ENCODE measurements at places on chromosomes 13 and 19.

- DNase-seq: no peak
Observed at GRCh38 chr19:28793391-28794168, 419.4 kb downstream of the UQCRFS1 start.

- DNase-seq: peak; percentile 61
Observed at GRCh38 chr13:45833663-45834375, 17.7 kb downstream of the SIAH3 start.

DNA sequence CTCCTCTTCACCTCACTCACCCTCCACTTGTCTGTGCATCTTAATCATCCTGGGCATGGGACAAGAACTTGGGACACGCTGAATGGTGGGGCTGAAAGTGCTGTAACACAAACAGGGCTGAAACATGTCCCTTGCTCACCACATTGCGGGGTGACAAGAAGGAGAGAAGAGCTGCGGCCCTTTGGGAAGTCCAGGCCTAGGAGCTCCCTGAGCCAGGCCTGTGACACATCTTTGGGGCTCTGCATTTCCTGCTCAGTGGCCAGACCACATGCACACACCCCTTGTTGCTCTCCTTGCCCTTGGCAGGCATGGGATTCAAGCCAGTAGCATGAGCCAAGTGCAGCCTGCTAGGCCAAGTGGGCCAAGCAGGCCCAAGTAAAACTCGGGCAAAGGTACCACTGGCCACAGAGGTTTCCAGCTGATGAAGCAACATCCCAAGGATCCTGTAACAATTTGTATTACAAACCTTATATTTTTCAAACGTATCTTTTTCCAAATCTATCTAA is 1384.3 kb upstream of the PCDH20 start:
- DNase-seq: no peak

DNA sequence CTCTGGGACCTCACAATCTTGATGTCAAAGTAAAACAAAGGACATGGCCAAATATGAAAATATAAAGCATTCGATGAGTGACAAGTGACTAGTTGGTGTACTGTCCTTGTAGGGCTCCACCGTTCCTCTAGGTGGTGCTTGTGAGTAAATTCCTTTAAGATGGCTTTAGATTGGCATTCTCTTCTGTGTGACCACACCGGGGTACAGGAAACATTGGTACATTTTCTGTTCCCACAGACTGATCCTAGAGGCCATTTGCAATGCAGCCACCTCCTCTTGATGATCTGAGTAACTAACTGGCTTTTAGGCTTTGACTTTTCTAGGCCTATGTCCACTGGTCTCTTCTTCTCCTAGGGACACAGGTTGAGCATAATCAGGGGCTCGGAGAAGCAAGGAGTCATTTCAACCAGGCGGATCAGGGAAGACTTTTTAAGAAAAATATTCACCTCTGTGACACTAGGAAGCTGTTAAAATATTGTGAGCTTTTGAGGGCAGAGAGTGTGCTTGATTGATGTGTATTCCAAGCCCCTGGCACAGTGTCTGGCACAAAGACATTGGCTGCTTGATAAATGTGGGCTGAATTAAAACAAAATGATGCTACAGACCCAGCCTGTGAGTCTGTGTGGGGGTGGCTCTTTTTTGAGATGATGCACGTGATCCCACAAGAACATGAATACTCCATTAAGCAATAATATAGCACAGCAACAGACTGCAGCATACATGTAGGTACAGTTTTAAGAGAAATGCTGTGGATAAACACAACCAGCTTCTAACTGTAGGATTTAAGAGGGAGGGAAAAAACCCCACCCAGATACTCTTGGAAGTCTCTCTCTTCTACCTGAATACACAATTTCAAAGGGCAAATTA is 21.0 kb downstream of the EPSTI1 start:
- DNase-seq: peak; percentile 49

DNA sequence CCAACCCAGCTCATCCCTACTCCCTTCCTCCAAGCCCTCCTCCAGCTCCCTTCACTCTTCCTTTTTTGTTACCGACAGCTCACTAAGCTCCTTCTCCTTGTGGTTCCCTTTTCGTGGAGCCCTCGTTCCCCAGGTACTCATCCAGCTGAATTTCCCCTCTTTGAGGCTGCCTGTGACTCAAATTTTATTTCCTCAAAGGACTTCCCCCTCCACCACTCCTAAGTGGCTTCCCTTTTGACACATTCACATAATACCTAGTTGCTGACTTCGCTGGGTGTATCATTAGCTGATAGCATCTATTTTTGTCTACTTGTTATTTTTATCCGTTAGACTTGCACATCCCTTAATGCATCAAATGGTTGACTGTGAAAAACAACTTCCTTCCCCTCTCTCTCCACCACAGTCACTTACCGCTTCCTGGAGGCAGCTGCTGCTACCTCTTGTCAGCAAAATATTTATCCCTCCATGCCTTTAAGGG is 14.5 kb downstream of the FFAR2 start:
- no peak for DNase-seq

- peak; percentile 99 for DNase-seq
Observed at GRCh38 chr19:38618590-38619360, at the start of gene EIF3K. EIF3K (plus strand) TSS chr19:38619188; CDS start chr19:38619269, 81 bp downstream.

- no peak for DNase-seq
Observed at GRCh38 chr19:42330241-42330711, 4.8 kb downstream of the MEGF8 start.

DNA sequence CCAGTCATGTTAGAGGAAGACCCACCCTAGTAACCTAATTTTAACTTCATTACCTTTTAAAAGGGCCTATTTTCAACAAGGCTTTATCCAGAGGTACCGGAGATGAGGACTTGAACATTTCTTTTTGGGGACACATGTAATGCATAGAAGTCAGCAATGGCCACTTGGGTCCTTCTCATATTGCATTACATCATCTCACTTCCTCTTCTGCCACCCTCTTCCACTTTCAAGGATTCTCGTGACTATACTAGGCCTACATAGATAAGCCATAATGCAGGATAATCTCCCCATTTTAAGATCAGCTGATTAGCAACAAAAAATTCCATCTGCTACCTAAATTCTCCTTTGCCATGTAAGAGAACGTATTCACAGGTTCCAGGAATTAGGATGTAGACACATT is 557.2 kb downstream of the KCTD12 start:
- no peak for DNase-seq

DNA sequence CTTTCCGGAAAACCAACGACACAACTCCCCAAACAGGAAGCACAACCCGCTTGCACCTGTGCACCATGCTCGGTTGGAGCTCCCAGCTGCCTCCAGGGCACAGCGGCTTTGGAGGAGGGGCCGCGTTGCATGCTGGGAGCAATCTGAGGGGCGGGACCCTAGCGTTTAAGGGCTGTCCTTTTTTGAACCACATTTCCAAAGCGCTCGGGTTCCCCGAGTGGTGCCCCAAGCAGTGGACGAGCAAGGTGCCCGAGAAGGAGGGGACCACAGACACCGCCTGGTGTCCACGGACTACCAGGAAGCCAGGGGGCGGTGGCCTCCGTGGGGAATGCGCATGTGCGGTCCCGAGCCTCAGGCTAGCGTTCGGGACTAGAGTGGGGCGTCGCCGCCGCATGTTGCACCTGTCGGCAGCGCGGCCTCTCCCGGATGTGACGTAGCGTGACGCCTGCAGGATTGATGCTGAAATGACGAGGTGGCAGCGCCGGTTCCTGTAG is 11.9 kb upstream of the ZNF57 start:
- no peak for DNase-seq

- no peak for DNase-seq
Observed at GRCh38 chr13:83232626-83233025, 649.6 kb downstream of the SLITRK1 start.

- peak; percentile 88 for DNase-seq
Observed at GRCh38 chr13:104984296-104984818, 1551.1 kb downstream of the EFNB2 start.

DNA sequence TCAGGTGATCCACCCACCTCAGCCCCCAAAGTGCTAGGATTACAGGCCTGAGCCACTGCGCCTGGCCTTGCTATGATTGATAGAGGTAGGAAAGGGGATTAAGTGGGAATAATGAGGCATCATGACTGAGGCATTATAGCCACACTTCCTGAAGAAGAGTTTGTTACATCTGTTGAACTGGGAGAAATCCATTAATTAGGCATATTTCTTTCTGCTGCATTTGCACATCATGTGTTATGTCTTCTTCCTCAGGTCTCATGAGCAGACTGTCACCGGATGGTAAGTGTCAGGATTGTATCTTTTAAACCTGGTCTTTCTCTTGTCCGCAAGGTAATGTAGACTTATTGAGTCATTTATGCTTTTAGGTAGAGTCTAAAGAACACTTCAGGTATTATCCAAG is 12.2 kb downstream of the EDDM13 start:
- DNase-seq: no peak

DNA sequence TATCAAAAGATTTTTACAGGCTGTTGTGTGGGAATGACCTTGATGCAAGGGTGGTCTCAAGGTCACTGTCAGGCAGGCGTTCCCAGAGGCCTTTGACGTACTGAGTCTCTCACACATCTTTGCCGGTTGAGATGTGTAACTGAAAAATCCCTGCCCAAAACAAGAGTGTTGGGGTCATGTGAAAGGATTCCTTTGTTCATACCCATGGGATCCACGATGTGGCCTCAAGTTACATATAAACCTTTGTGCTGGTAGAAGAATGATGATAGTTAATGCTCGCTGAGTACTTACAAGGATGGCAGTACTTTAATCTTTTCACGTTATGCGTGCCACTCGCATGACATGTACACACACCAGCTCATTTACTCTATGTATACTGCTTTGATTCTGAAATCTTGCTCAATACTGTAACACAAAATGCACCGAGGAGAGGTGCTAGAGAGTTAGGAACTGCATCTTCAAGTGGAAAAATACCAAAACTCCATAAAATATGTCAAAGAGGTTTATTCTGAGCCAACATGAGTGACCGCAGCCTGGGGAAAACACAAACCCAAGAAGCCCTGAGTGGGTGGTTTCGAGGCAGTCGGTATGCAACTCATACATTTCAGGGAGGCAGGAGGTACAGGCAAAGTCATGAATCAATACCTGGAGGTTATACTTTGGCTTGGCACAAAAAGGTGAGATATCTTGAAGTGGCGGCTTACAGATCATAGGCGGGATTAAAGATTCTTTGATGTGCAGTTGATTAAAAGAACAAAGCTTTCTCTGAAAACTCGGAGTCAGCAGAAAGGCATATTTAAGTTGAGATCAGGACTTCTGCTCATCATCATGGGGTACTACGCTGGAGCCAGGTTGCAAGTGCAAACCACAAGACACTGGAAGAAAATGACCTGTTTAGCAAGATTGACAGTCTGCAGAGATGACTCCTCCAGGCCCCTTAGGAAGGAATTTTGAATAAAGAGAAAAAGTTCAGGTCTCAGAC is 87.4 kb upstream of the ARHGEF7 start:
- no peak for DNase-seq

GRCh38 chr13:98825659-98826058 is 73.2 kb upstream of the SLC15A1 start:
- no peak for DNase-seq

GRCh38 chr13:40101708-40102359 is 446.4 kb downstream of the COG6 start:
- no peak for DNase-seq

DNA sequence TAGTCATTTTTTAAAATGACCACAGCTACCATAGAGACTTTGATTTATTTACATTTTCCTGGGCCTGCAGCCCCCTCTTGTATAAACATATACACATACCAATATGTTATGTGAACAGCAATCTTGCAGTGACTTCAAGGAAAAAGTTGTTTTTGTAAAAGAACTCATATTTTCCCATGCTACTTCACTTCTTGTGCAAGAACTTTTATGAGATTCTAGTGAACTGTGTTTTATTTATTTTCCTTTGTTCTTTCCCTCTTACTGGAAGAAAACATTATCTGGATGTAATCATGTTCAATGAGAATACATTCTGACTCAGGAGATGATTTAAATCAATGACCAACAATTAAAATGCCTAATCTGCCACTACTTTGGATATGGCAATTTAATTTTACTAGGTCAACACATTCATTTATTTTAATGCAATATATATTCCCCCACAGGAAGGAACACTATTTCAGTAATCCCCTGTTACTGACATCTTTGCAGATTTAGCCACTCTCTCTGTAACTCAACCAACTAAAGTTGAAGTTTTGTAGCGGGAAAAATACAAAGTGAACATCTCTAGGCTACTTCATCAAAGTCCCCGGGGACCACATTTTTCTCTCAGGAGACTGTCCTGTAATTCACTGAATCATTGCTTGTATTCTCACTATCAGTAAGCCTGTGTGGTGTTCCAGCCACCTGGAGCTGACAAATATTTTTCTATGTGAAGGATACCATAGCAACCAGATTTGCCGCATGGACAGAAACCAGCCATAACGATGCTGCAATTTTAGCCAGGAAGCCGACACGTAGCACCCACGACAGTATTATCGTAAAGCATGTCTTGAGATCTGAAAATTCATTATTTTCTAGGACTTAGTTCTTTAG is 90.5 kb downstream of the STARD13 start:
- peak; percentile 97 for DNase-seq

GRCh38 chr19:10284960-10285278 is 1.8 kb upstream of the ICAM4 start:
- DNase-seq: no peak

GRCh38 chr13:74206061-74206561 is 71.9 kb upstream of the KLF12 start:
- DNase-seq: peak; percentile 91

GRCh38 chr13:73765651-73766384 is 368.4 kb downstream of the KLF12 start:
- peak; percentile 86 for DNase-seq

- DNase-seq: no peak
Observed at GRCh38 chr19:57755031-57755430, 8.4 kb downstream of the ZNF776 start.

GRCh38 chr13:97743938-97744337 is 209.5 kb upstream of the IPO5 start:
- DNase-seq: peak; percentile 9

DNA sequence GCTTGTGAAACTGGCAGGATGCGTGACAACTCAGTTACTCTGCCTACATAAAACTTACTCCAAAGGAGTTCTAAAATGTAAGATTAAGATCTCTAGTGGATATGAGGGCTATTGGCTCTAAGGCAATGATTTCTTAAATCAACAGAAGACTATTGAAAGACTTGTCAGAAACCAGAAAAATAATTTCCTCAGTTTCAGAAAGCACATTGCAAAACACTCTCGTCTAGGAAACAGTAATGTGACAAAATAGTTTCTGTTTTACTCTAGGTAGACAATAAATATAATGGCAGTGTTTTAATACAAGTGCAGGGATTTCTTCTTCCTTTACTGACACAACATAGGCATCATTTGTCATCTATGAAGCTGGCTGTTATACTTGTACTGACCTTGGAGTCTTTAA is 230.1 kb downstream of the KCTD12 start:
- DNase-seq: no peak

GRCh38 chr13:98509271-98510155 is 67.4 kb downstream of the STK24 start:
- peak; percentile 90 for DNase-seq

DNA sequence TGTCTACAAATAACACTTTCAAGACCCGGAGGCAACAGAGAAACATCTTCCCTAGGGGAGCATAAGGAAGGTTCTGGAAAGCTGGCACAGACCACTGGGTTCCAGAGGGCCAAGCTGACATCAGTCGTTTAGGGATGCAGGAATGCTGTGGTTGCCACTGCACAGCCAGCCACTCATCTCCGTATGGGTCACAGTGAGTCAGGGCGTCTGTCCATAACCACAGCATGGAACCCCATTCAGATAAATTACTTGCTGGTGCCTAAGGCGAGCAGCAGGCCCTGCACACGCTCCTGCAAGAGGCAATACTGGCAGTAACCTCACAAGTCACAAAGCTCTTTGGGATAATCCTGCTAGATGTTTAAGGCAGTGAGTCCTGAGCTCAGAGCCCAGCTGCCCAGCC is 140.9 kb upstream of the UBL3 start:
- peak; percentile 92 for DNase-seq

GRCh38 chr19:43779820-43780219 is 953 bp downstream of the KCNN4 start:
- no peak for DNase-seq

GRCh38 chr19:40521276-40521675 is 54.5 kb downstream of the SPTBN4 start:
- DNase-seq: peak; percentile 15
